SJSA1 (cell line): ENCODE measurements at places on chromosomes 5 and 9. TPM values are rescaled to one million over a fixed set of nuclear protein-coding genes. Genes with fewer than 3 reads are reported as not detected.

DNA sequence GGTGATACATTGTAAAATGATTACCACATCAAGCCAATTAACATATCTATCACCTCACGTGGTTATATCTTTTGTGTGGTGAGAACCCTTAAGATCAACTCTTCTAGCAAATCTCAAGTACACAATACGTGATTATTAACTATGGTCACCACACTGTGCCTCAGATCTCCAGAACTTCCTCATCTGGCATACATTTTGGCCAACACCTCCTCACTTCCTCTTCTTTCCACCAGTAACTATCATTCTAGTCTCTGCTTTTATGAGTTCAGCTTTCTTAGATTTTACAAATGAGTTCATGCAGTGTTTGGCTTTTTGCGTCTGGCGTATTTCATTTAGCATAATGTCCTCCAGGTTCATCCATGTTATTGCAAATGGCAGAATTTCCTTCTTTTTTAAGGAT lies 35.8 kb downstream of the PRKACG start:
- no peak overlapping the region for H3K27ac ChIP-seq
- no peak for DNase-seq

- H3K27me3 ChIP-seq, result no peaks in the 10 kb centered on the region
- peak overlapping the region; percentile 52 for H3K27ac ChIP-seq
- DNase-seq, result no peak
- no peak overlapping the region for H3K4me3 ChIP-seq
- H3K36me3 ChIP-seq, result no peaks in the 10 kb centered on the region
Measured at GRCh38 chr5:39542511-39543285, 117.9 kb upstream of the DAB2 start.

DNA sequence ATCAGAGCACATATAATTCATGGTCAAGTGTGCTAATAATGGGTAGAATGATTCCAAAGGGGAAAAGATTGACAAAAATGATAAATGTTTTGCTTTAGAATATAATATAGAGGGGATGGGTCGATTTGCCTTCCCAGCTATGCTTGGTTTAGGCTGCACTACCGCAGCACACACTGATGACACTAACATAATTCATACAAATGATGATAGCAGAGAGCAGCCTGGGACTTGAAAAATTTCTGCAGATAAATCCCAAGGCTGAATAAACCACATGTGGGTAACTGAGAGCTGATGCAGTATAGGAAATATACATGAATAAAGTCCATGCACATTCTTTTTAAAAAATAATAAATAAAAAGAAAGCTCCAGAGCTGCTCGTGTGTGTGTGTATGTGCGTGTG lies 54.5 kb downstream of the EFNA5 start:
- H3K36me3 ChIP-seq, result no peaks in the 10 kb centered on the region
- peaks cover 9% of the 10 kb centered on the region for H3K4me1 ChIP-seq
- H3K27me3 ChIP-seq, result no peaks in the 10 kb centered on the region
- no peak overlapping the region for H3K27ac ChIP-seq
- H3K4me3 ChIP-seq, result no peak overlapping the region

DNA sequence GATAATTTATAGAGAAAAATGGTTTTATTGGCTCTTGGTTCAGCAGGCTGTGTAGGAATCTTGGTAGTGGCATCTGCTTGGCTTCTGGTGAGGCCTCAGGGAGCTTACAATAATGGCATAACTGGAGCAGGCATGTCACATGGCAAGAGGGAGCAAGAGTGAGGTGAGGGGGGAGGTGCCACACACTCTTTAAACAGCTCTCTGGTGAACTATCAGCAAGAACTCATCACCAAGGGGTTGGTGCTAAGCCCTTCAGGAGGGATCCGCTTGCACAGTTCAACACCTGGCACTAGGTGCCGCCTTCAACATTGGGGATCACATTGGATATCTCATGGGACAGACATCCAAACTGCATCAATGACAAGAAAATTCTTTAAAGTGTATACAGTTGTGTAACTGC lies 10.5 kb downstream of the GPBP1 start:
- H3K4me1 ChIP-seq, result peaks cover 3% of the 10 kb centered on the region; the same call in 1 of the 2 replicates
- no peaks in the 10 kb centered on the region for H3K27me3 ChIP-seq
- no peak for DNase-seq
- no peak overlapping the region for H3K4me3 ChIP-seq

- peak; percentile 19 for DNase-seq
- H3K4me3 ChIP-seq, result no peak overlapping the region
- no peaks in the 10 kb centered on the region for H3K27me3 ChIP-seq
- H3K4me1 ChIP-seq, result peaks cover 6% of the 10 kb centered on the region
- H3K36me3 ChIP-seq, result peaks cover 15% of the 10 kb centered on the region
Measured at GRCh38 chr9:120464176-120464886, 115.6 kb downstream of the CDK5RAP2 start.

DNA sequence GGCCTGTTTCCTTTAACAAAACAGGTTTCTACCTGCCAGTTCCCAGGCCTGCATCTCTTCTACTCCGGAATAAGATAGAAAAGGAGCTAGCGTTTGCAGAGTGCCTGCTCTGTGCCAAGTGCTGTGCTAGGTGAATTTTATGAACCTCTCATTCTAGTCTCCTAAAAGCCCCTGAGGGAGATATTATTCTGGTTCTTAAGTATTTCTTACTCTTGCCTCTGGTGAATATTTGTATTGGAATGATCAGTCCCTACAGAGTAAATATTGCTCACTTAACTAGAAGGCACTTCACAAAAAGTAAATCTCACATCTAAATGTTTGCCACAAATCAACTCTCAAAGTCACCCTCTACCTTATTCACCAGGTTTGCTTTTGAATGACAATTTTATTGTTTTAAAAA lies 227.1 kb downstream of the AUH start:
- H3K4me3 ChIP-seq, result no peak overlapping the region
- H3K27ac ChIP-seq, result no peak overlapping the region
- peaks cover 32% of the 10 kb centered on the region for H3K4me1 ChIP-seq
- no peaks in the 10 kb centered on the region for H3K36me3 ChIP-seq

GRCh38 chr5:9282211-9282610 lies 263.7 kb downstream of the SEMA5A start:
- H3K4me1 ChIP-seq, result peaks cover 24% of the 10 kb centered on the region
- H3K27me3 ChIP-seq, result no peaks in the 10 kb centered on the region
- H3K4me3 ChIP-seq, result no peak overlapping the region
- H3K27ac ChIP-seq, result no peak overlapping the region
- no peaks in the 10 kb centered on the region for H3K36me3 ChIP-seq
- DNase-seq, result no peak

DNA sequence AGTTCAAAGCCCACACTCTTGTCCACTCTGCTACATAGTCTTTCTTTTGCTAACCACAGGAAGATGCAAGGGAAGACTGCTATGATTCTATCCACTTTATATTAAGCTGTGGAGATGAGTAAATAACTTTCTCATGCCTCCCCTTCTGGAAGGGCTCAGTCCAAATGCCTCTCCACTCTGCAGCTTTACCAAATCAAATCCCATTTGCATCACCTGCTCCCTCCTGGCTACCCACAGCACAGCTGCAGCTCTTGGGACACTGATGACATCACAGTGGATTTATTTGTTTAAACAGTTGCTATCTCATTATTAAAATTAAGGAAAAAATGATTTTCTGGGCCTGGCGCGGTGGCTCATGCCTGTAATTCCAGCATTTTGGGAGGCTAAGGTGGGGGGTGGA lies 1544.9 kb upstream of the WWC1 start:
- H3K27ac ChIP-seq, result no peak overlapping the region
- no peaks in the 10 kb centered on the region for H3K36me3 ChIP-seq
- no peak for DNase-seq
- no peaks in the 10 kb centered on the region for H3K27me3 ChIP-seq
- H3K4me3 ChIP-seq, result no peak overlapping the region

- H3K36me3 ChIP-seq, result no peaks in the 10 kb centered on the region
- peak; percentile 54 for DNase-seq
- H3K4me1 ChIP-seq, result peaks cover 38% of the 10 kb centered on the region
- H3K27me3 ChIP-seq, result no peaks in the 10 kb centered on the region
Measured at GRCh38 chr9:82271106-82271561, 282.6 kb downstream of the SPATA31D1 start.

- H3K4me3 ChIP-seq, result no peak overlapping the region
- peaks cover 49% of the 10 kb centered on the region for H3K4me1 ChIP-seq
- peak; percentile 83 for DNase-seq
- peaks cover 4% of the 10 kb centered on the region; the same call in 1 of the 2 replicates for H3K27me3 ChIP-seq
- H3K36me3 ChIP-seq, result no peaks in the 10 kb centered on the region
- H3K27ac ChIP-seq, result 0 out of 2 replicates have a peak overlapping the region, but pooled peaks have one; percentile 28
Measured at GRCh38 chr5:154524859-154525258, 46.8 kb upstream of the HAND1 start.

GRCh38 chr9:135486267-135487065 lies 6.9 kb downstream of the PPP1R26 start:
- H3K36me3 ChIP-seq, result peaks cover 24% of the 10 kb centered on the region
- no peaks in the 10 kb centered on the region for H3K4me1 ChIP-seq
- no peak overlapping the region for H3K4me3 ChIP-seq
- H3K27ac ChIP-seq, result no peak overlapping the region

DNA sequence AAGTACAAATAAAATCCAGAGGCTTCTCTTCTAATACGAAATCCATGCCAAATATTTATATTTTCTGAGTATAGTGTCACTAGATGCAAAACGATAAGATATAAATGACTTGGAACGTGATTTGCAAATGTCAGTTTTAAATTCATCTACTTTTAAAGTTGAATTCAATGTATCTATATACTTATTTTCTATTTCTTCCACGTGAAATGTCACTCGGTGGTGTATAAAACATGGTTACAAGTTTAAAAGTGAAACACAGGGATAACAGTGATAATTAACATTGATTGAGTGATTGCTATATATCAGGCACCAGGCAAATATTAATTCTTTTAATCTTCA lies 54.8 kb downstream of the HINT1 start:
- H3K27ac ChIP-seq, result no peak overlapping the region
- H3K36me3 ChIP-seq, result no peaks in the 10 kb centered on the region
- peaks cover 3% of the 10 kb centered on the region for H3K27me3 ChIP-seq
- no peaks in the 10 kb centered on the region for H3K4me1 ChIP-seq
- DNase-seq, result no peak

CSNK1G3 gene
- 44.6 and 75.1 TPM in 2 replicates for total RNA-seq

TLX3 gene
- not detected in 2 replicates for total RNA-seq

SLC25A2 gene
- 0.11 and 0.75 TPM in 2 replicates for total RNA-seq

ECSCR gene
- total RNA-seq, result 0.53 and 1.2 TPM in 2 replicates

CD274 gene
- total RNA-seq, result 6.2 and 8.0 TPM in 2 replicates

MAST4 gene
- 1.2 and 2.3 TPM in 2 replicates for total RNA-seq
